ENCODE measurements at places on chromosomes 16 and 17.

- DNase-seq = no peak
These were observed at the start of gene SYCE1L for GRCh38 chr16:77199211-77199610. Gene SYCE1L (plus strand): TSS chr16:77199408. CDS start chr16:77199452, 44 bp downstream.

- DNase-seq = no peak
These were observed 61.9 kb upstream of the PVALEF start for GRCh38 chr17:81103379-81103778.

DNA sequence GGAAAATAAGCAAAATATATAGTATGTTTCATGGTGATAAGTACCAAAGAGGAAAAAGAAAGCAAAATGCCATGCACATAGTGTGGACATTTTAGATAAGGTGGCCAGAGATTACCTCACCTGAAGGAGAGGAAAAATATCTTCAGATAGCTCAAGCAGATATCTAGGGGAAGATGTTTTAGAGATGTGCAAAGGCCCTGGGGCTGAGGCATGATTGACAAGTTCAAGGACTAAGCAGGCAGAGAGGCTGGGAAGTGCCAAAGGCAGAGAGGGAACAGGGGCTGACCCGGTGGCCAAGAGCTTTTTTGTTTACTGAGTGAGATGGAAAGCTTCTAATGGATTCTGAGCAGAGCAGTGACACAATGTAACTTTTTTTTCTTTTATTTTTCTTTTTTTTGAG lies 4.4 kb upstream of the MT4 start:
- DNase-seq = no peak

DNA sequence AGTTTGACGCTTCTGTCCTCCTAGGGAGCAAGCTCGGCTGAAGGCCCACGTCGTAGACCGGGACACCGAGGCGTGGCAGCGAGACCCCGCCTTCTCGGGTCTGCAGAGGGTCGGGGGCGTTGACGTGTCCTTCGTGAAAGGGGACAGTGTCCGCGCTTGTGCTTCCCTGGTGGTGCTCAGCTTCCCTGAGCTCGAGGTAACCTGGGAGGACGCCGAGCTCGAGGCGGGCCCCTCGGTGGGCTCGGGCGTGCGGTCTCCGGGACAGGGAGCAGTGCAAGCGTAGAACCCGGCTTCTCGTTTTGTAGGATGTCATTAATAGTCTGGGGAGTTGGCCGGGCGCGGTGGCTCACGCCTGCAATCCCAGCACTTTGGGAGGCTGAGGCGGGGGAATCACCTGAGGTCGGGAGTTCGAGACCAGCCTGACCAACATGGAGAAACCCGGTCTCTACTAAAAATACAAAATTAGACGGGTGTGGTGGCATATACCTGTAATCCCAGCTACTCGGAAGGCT lies 715 bp downstream of the ENDOV start:
- DNase-seq = no peak

Data from stimulated activated CD8-positive, alpha-beta memory T cell treated with anti-CD3 and anti-CD28 coated beads, Interleukin-12 subunit alpha, Interleukin-12 subunit beta, amount 100 ng/mL, for 4 hours (primary cell).